ENCODE measurements at places on chromosomes 2 and 18.

DNA sequence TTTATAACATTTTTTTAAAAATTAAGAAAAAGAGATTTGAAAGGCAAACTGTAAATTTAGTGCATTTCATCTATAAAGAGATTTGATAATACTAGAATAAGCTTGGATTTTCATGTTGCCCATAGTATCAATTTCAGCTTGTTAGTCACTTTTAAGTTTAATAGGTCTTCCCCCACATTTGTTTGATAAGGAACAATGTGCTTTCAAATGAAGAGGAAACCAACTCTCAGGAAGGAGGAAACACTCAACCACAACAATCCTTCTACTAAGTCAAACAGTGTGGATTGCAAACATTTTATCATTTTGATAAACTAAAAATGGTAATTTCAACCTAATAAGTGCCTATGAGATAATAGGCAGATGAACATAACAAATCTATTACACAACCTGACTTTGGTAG is 397.1 kb upstream of the CDH20 start:
- DNase-seq, result no peak

GRCh38 chr2:64214281-64215115 is 70.3 kb upstream of the PELI1 start:
- DNase-seq, result no peak

- peak; percentile 78 for DNase-seq
These were observed 5.0 kb downstream of the RNF144A start for GRCh38 chr2:6922201-6922656.

- no peak for DNase-seq
These were observed 104.5 kb downstream of the EPHA4 start for GRCh38 chr2:221467610-221468009.

DNA sequence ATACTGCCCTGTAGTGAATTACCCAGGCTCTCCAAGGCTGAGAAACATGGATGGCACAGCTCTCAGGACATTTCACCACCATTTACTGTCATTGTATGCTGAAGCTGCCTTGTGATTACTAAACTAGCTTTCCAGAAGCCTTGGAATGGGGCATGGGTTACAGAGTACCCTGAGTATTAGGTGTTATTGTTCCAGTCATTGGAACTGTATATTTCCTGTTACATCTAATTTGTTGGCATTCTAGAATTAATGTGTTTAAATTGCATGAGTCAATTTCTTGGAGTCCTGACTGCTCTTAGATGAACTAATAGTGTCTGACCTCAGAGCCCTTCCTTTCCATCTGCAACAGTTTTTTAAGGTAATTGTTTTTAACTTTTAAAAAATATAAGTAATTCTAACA is 9.0 kb downstream of the DGUOK start:
- DNase-seq, result no peak

GRCh38 chr2:161321944-161322648 is 13.9 kb downstream of the PSMD14 start:
- DNase-seq, result no peak

GRCh38 chr2:232447091-232447620 is 8.8 kb upstream of the ALPI start:
- no peak for DNase-seq

Measured in G401 (cell line).